ENCODE measurements at places on chromosomes 5 and 9.

DNA sequence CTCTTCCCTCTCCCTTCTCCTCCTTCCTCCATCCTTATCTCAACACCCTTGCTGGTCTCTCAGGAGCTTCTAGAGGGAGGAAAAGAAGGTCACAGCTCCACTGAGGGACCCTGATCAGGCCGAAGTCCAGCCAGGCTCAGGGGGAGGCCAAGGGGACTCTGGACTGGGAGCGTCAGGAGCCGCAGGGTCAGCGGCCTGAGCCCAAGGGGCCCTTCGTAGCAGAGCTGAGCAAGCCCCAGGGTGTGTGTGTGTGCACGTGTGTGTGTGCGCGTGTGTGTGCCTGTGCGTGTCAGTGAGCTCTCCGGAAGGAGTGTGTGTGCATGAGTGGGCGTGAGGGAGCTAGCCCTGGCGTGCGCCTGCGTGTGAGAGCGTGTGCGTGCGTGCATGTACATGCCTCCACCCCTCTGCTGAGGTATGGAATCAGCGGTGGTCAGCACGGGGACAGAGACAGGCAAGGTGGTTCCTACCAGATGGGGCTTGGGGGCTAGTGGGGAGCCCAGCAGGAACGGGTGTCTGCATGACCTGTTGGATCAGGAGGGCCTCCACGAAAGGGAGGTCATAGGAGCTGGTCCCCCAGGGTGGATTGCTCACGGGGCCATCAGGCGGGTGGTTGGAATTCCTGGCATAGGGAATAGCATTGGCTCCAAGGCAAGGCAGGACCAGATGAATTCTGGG lies 10.0 kb upstream of the AGPAT2 start:
- no peak for DNase-seq

DNA sequence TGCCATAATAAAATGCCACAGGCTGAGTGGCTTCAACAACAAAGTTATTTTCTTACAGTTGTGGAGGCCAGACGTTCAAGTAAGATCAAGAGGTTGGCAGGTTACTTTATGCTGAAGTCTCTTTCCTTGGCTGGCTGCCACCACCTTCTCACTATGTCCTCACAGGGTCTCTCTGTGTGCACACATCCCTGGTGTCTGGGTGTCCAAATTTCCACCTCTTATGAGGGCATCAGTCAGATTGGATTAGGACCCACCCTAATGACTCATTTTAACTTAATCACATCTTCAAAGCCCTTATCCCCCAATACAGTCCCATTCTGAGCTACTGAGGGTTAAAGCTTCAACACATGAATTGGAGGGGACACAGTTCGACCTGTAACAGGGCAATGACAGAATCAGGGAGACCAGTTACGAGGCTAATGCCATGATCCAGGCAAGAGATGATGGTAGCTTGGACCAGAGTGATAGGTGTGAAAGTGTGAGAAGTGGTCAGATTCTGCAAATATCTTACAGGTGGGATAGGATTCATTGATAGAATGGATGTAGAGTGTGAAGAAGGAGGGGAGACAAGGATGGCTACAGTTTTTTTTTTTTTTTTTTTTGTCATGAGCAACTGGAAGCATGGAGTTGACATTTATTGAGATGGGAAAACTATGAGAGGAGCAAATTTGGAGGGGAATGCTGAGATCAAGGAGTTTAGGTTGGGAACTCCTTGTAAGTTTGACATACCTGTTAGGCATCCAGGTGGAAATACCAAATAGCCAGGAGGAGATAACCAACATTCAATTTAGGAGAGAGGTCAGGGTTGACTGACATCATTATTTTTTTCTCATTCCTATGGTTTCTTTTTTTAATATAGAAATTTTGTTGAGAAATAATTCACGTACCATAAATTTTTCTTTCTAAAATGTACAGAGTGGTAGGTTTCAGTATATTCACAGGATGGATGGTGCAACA lies 39.6 kb upstream of the FGF1 start:
- no peak for DNase-seq

GRCh38 chr5:90071656-90072055 lies 337.9 kb downstream of the CETN3 start:
- DNase-seq = no peak

DNA sequence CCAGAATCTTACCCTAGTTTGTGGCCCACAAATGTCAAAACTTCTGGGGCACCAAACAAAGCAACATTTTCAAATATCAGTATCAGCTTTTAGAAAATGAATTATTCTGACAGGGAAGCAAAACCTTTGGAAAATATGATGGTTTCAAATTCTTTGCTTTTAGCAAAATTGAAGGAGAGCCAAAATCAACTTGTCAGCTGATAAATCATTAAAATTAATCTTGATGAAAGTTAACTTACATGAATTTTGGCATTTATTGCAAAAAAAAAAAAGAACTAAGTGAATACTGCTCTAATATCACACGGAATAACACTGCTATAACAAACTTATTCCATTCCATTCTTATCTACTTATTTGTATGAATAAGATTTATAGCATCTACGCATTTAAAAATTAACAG lies 158.1 kb upstream of the TARS1 start:
- DNase-seq = no peak

GRCh38 chr5:73370640-73371583 lies 77.7 kb downstream of the FOXD1 start:
- DNase-seq = no peak

GRCh38 chr5:137188566-137188965 lies 310.6 kb downstream of the SPOCK1 start:
- no peak for DNase-seq

- no peak for DNase-seq
Measured at GRCh38 chr5:120550358-120550757, 86.3 kb downstream of the PRR16 start.

- no peak for DNase-seq
Measured at GRCh38 chr5:54320256-54320655, 9.9 kb upstream of the ARL15 start.

DNA sequence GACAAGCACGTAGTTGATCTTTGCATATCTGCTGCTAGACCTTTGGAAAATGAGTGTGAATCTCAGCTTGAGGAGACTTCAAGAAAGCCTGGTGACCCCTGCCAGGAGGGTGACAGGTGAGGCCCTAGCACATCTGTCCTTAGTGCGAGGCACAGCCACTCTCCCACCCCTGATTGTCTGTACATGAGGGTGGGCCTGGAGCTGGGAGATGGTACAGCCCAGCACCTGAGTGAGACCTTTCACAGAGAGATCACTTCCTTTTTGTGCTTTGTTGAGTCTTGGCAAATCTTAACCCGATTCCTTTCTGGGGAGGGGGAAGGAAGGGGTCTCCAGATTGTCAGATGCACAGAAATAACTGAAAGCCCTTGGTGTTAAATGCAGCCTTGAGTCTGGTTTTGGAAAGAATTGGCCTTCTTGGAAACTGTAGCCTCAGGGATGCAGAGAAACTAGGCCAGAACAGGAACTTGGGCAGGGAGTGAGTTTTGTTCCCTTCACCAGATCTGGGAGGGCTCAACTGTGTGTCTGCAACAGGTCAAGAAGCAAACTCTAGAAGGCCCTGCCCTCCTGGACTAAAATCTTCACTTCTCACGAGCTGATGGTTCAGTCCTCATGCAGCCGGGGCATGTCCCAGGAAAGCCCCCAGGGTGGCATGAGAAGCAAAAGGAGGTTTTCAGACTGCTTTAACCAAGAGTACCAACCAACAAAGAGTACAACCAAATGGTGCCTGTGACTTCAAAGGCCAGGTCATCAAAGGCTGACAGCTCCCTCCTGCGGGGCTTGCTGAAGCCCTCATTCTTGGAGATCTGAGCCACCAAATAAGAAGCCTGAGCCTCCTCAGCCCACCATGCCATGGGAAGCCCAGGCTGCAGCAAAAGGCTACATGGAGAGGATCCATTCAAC lies 20.8 kb upstream of the SEMA4D start:
- DNase-seq = no peak

DNA sequence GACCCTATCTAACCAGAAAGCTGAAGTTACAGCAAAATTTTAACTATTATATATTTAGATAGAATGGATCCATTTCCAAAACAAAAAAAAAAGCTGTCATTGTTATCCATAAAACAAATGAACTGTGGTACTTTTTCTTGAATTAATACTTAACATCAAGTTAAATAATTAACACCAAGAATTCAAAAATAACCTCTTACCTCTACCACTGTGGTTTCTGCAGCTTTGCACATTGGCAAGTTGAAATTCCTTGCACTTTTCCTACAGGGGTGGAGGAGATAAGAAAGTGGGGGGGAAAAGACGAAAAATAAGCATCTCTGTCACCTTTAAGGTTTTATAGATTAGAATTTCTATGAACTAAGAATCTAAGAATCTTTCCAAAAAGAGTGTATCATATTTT lies 30.0 kb downstream of the OXCT1 start:
- no peak for DNase-seq

- peak; percentile 14 for DNase-seq
Measured at GRCh38 chr5:160133071-160133917, 14.0 kb upstream of the PWWP2A start.

- DNase-seq = peak; percentile 67
Measured at GRCh38 chr5:10892147-10892910, 131.3 kb upstream of the DAP start.

DNA sequence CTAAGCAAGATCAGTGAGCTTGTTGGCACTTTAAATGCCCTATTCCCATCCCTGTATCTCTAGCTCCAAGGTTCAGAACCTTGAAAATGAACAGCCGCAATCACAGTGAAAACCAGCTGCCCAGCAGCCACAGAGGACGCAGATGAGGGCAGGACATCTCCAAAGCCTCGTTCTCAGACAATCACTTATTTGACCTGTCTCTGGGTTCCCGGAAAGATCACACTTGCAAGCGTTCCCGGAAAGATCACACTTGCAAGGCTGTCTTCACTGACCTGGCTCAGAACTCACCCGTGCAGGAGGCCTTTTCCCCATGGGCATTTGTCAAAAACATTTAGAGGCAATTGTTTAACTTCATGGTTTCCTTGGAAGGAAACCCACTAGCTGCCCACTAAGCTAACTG lies 25.7 kb downstream of the IPPK start:
- no peak for DNase-seq

DNA sequence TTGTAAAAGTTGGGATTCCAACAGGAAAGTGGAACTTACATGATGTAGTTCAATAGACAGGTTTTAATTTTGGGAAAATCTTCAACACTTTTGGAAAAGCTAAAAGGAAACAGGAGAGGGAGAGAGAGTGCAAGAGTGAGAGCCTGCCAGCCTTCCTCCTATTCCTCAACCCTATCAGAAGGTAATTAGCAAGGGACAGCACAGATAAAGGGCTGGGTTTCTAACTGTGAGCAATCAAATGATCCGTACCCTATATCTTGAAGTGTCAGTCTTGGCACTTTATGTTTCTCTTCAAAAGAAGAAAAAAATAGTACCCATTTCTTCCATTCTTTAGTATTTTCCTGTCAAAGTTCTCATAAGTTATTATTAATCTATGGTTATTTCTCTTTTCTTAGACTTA lies 79.4 kb downstream of the FER start:
- DNase-seq = peak; percentile 51

- DNase-seq = no peak
Measured at GRCh38 chr5:43433382-43433781, 21.2 kb upstream of the CCL28 start.

DNA sequence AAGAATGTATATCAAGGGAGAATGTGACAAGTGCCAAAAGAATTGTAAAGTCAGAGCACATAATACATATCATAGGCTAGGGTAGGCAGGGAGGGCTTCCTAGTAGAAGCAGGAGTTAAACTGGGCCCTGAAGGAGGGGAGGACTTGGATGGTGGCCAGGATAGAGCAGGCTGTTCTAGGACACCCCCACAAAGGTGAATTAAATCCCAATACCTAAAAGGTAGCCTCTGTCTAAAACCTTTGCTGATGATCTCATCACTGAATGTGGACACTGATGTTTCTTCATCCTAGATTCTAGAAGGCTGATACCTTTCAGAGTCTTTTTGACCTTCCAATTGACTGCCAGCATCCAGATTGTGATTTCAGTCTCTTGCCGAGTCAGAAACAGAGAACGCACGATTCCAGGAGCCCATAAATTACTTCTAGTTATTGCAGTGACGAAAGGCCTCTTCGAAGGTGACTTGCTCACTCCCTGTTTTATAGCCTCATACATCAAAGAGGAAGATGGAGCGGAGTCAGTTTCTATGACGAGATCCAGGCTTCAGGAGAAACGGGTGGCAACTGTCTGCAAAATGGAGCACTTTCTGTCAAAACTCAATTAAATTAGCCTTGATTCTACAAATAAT lies 43.2 kb downstream of the KIF4B start:
- no peak for DNase-seq

DNA sequence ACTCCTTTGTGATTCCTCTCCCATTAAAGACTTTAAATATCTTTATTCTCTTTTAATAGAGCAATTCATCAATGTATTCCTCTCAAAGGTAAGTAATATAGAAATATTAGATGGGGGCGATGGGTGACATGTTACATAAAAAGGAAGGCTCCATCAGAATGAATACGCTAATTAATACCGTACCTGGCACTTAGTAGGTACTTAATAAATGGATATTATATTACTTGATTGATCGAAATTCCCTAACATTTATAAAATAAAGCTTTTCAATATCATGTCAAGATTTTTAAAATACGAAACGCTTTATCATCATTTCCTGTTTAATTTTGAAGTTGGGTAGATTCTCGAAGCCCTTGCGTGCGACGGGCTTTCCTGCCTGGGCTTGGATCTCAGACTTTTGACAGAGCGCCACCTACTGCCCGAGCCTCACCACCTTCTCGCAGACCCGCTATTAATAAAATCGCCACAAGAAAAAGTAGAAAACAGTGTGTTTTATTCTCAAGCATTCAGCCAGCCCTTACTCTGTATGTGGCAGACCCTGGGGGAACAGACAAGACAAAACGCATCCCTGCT lies 99.4 kb downstream of the C5orf15 start:
- DNase-seq = peak; percentile 89

GRCh38 chr5:92421196-92421595 lies 1038.1 kb upstream of the ARRDC3 start:
- DNase-seq = no peak

- DNase-seq = no peak
Measured at GRCh38 chr5:94360382-94361130, 257.8 kb downstream of the KIAA0825 start.

DNA sequence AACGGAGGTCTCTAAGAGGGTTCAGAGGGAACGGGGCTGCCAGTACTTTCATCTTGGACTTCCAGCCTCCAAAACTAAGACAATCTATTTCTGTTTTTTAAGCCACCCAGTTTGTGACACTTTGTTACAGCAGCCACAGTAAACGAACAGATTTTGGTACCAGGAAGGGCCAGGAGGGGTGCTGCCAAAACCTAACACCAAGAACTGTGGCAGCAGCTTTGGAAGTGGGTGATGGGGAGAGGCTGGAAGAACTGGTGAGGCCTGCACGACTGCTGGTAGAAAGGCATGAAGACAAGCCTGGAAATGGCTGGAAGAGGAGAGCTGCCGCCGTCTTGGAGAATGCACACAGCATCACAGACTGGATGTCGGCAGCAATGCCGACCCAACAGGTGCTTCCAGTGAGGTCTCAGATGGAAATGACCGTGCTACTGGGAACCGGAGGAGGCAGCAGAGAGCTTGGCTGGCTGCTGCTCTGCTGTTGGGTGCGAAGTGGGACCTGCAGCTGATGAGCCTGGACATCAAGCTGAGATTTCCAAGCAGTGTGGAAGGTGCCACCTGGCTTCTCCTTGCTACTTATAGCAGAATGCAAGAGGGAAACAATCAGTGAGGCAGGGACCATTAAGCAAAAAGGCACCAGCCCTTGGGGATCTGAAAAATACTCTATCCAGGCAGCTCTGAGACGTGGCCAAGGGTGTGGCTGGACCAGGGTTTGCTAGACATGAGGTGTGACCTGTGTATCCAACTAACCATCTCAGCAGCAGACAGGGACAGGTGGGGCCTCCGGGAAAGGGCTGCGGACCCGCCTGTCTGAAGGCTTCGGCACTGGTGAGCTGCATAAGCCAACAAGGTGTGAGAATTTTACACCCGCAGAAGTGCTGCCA lies 4.7 kb upstream of the TMEM210 start:
- DNase-seq = peak; percentile 68

GRCh38 chr5:8521991-8522390 lies 653.0 kb downstream of the MTRR start:
- no peak for DNase-seq

All from hematopoietic multipotent progenitor cell treated with erythropoietin and hydrocortisone succinate and interleukin-3 and kit ligand, for 6 days (in vitro differentiated cells).